Cortex of kidney (tissue), 1 donor: ENCODE measurements at places on chromosomes 7 and 10.

DNA sequence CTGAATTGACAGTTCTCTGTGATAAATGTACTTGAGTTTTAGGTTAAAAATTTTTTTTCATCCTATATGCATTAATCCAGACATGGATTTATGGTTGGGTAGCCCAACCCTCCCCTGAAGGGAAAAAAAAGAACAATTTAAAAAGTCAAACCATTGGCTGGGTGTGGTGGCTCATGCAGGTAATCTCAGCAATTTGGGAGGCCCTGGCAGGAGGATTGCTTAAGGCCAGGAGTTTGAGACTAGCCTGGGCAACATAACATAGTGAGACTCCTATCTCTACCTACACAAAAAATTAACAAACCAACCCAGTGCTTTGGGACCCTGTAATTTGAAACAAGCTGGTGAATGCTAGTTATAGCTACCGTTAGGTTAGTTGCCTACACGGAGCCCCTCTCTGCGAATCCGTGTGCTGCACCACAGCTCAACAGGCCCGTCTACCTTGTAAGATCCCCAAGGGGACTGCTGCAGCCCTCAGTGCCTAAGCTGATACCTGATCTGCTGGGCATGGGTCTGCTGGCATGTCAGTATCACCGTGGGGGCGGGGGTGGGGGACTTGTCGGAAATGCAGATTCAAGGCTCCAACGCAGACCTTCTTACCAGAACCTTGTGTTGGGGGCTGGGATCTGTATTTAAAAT is 32.8 kb downstream of the TSPAN14 start:
- no peak for DNase-seq

DNA sequence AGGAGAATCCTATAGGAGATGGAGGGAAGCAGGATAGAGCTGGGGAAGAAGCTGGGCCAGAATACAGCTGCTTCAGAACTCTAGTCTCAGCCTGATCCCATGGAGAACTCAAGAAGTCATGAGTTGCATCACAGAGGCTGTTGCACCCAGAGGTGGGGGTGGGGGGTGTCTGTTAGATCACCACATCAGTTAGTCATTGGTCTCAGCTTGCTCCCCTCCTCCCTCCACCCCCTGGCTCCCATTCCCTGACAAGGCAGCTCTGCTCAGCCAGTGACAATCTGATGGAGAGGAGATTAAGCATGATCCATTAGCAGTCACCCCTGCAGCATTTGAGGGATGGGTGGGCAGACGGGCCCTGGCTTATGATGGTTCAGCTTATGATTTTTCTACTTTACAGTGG is 58.4 kb upstream of the FGL2 start:
- no peak for DNase-seq

GRCh38 chr10:78993261-78993945 is 75.4 kb upstream of the ZMIZ1 start:
- no peak for DNase-seq

- no peak for DNase-seq
Observed at GRCh38 chr7:11124856-11125559, 151.3 kb downstream of the PHF14 start.

GRCh38 chr7:77918676-77919075 is 120.1 kb downstream of the PHTF2 start:
- DNase-seq = no peak

GRCh38 chr10:95388539-95388938 is 97.7 kb upstream of the PDLIM1 start:
- DNase-seq = no peak

DNA sequence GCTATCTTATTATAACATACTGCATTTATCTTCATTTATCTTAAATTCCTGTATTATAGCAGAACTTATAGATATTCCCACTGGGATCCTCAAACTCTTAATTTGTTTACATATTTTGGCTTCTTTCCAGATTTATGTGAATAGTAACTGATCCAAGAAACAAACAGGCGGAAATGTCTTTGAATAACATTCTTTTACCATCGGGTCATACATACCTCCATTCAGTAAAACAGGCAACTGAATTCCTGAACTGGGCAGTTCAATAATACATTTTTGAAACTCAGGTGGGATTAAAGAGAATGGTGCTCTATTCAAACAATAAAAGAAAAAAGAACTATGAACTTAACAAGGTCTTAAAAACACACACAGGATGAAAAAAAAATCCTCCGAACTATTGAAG is 337.4 kb downstream of the CRPPA start:
- no peak for DNase-seq

- no peak for DNase-seq
Observed at GRCh38 chr10:123021517-123021916, 12.7 kb downstream of the ACADSB start.

GRCh38 chr7:25820432-25821040 is 331.5 kb upstream of the NFE2L3 start:
- no peak for DNase-seq

DNA sequence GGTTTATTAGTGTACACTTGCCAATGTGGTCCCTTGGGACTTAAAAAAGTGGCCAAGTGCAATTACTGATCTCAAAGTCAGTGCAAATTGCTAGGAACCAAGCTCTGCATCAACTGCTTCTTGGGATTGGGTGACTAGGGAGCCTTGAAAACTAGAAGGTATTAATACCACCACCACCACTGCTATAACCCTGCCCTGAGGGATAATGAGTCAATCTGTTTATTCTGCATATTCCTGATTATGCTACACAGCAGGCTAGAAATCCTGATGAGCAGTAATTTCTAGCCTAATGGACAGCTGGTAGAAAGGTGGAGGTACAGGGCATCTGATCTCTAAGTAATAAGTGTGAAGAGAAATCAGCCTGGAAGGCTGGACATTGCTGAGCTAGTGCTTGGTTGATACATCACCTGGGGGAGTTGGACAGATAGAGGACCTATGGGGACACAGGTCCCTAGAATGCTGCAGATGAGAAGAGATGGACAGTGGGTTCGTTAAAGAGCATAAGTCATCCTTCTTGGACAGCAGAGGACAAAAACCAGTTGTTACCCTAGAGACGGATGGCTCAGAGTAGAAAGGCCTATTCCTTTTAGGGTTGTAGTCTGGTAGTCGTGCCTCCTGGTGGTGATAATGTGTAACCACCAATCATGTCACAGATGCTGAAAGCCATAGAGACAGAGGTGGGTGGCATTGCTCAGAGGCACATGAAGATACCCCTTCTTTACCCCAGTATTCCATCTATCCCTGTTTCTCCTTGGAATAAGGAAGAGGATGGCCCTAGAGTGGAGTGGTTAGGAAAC is 554.8 kb downstream of the SORCS1 start:
- no peak for DNase-seq

- DNase-seq = no peak
Observed at GRCh38 chr7:81608748-81609382, 161.0 kb downstream of the HGF start.

GRCh38 chr7:111083413-111083812 is 7.5 kb upstream of the LRRN3 start:
- no peak for DNase-seq

DNA sequence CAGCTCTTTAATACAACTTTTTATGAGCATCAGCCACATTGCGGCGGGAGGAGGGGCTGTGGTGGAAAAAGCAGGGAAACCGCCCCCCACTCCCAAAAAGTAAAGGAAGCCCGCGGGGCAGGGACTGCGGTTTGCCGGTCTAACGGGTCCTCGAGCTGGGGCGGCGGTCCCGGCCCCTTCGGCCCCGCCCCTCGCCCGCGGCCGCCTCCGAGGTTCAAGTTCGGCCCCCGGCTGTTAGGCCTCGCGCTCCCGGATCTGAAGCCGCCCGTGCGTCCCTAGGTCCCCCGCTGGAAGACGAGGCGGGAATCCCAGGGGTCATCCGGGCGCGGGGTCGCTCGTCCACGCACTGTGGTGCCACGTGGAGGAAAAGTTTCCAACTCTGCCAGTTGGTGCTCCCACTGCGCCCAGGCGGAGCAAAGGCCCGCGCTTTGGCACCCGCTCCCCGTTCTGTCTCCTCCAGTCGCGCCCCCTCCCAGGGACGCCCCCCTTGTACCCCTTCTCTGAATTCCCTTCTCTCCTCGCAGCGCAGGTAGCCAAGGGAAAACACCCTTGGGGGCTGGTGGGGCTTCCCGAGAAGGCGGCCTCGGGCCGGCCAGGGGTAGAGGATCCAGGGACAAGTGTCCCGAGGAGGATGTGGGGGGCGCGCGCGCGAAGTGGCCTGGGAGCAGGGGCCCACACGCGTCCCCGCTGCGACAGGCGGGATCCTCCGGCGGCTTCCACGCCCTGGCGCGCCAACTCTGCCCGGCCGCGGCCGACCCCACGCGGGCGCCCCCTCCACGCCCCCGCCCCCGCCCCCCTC is 798 bp upstream of the AUTS2 start:
- no peak for DNase-seq

DNA sequence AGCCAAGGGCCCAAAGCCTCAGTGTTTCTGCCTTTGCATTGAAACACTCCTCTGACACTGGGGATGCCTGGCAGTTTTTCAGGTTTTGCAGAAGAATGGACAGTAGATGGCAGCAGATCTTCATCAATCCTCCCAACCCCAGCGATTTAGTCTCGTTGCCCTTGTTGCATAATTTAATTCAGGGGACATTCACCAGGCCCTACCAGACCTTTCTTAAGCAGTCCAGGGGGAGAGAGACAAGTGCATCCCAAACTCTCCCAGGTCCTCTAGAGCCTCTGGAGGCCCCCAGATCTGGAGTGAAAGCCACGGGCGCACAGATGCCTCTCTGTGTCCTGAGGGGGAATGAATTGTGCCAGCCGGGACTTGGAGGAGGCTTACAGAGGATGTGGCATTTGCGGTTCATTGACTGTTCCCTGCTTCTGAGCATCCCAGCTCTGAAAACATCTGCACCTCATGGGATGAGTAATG is 29.6 kb downstream of the MINDY4 start:
- DNase-seq = no peak

DNA sequence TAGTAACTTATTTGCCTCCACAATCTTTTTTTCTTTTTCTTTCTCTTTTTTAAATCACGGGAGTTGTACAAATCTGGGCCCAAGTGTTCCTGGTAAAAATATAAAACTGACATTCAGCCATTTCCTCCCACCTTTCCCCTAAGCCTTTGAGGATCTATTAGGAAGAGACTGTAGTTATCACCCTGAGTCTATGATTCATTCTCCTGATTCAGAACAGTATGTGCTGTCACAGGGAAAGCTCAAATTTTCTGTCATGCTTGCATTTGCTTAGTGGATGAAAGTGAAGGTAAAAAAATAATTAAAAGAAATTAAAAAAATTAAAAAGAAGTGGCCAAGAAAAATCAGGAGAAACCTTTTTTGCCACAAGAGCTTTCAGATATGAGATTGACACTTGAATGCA is 71.7 kb downstream of the KIF20B start:
- no peak for DNase-seq

DNA sequence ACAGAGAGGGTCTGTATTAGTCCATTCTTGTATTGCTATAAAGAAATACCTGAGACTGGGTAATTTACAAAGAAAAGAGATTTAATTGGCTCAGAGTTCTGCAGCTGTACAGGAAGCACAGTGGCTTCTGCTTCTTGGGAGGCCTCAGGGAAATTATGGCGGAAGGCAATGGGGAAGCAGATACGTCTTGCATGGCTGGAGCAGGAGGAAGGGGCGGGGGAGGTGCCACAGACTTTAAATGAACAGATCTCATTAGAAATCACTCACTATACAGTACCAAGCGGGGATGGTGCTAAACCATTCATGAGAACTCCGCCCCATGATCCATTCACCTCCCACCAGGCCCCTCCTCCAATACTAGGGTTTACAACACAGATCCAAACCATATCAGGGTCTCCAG is 3.7 kb upstream of the CALU start:
- DNase-seq = no peak

DNA sequence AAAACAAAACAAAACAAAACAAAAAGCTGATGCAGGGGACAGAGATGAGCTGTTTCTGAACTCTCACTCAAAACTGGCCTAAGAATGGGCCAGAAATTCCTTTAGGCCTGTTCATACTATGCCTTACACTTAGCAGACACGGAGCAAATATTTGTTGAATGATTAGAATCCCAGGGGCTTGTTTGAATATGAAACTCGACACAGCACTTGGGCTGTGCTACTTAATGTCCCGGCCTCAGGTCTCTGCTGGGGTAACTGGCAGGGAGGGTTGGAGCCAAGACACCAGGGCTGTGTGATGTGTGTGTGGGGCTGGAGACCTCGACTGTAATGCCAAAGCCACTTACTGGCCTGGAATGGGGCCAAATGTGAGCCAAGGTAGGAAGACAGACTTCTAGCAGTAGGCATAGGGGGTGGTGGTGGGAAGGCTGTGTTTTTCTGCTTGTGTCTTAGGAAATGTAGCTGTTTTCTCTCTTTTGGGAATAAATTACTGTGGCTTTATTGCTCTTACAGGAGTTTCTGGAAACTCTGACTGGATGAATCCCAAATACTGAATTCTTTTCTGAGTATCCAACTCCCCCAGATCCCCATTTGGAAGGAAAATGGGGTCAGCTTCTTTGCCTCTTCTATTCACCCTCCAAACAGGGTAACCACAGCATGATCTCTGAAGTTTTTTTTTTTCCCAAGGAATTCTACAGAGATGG is 66.7 kb downstream of the EMX2 start:
- no peak for DNase-seq

GRCh38 chr7:83547526-83547925 is 101.4 kb downstream of the SEMA3E start:
- no peak for DNase-seq

DNA sequence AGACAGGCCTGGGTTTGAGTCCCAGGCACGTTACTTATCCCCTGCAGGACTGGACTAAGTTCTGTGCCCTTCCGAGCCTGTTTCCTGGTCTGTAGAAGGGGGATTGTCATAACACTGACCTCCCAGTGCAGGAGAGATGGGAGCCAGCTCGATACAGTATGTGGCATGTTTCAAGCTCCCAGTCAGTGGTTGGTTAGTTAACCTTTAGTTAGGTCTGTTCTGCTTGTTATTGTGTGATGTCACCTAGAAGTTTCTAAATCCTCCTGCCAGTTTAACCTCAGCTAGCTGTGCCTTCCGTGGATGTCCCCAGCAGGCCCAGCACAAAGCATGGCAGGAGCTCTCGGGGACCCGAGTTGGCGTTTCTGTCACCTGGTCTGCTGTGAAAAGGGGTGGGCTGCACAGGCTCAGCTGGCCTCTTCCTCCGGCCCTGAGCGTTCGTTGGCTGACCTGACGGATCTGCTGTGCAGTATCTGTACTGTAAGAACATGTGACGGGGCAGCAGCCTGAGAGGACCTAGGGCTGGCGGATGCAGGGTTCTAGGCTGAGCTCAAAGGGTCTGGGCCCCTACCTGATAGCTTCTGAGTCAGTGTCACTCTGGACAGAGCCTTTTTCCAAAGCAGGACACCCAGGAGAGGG is 53.0 kb downstream of the SPOCK2 start:
- no peak for DNase-seq

DNA sequence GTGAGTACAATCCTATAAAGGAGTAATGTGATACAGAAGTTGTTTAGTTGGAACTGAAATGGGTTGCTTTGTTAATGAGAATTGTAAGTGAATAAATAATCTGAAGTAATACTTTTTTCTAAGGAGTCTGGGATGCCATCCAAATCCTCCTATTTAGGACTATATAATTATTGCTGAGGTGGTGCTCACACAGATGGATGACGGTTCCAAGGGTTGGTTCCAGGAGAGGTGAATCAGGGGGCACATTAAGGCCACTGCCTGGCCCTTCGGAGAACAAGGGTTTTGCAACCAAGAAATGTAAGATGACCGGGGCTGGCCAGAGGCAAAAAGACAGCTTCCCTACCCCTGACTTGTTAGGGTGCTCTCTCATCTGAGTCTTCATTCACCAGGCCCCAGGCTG is 352.7 kb downstream of the PHTF2 start:
- DNase-seq = no peak
